ENCODE measurements at places on chromosomes 1 and 21. TPM values are rescaled to one million over a fixed set of nuclear protein-coding genes. Genes with fewer than 3 reads are reported as not detected.

- no peaks in the 10 kb centered on the region for H3K36me3 ChIP-seq
- no peak overlapping the region for H3K27ac ChIP-seq
- H3K4me1 ChIP-seq = no peaks in the 10 kb centered on the region
- no peaks in the 10 kb centered on the region for H3K27me3 ChIP-seq
- no peak overlapping the region for H3K4me3 ChIP-seq
Measured at GRCh38 chr1:5908461-5909375, 83.5 kb downstream of the NPHP4 start.

DNA sequence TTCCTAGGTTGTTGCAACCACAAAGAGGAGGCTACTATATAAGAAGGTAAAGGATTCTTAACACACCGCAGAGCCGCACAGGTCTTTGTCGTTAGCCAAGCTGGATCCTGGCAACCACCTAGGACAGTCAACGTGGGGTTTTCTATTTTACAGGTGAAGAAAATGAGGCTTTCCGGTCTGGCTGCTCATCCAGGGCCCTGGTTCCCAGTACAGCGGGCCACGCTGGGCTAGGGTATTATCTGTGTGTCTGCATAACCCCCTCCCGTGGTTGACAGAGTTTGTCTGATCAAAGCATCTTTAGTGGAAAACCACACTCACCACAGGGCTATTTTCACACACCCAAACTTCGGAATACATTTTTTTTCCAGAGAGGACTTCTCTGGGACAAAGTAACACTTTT, 39.0 kb upstream of the PDE9A start:
- H3K4me1 ChIP-seq = no peaks in the 10 kb centered on the region
- no peaks in the 10 kb centered on the region for H3K36me3 ChIP-seq
- H3K27me3 ChIP-seq = peaks cover 8% of the 10 kb centered on the region
- no peak overlapping the region for H3K4me3 ChIP-seq
- no peak for DNase-seq
- no peak overlapping the region for H3K27ac ChIP-seq

GRCh38 chr1:21703318-21703963, 34.3 kb upstream of the RAP1GAP start:
- no peaks in the 10 kb centered on the region for H3K4me1 ChIP-seq
- DNase-seq = peak; percentile 61
- no peaks in the 10 kb centered on the region for H3K27me3 ChIP-seq
- H3K36me3 ChIP-seq = peaks cover 3% of the 10 kb centered on the region

The PADI1 gene
- total RNA-seq = not detected

The PADI3 gene
- not detected for total RNA-seq

The BMP8B gene
- total RNA-seq = not detected

All from fibroblast of lung (primary cell).